ENCODE measurements at places on chromosomes 3 and 15.

DNA sequence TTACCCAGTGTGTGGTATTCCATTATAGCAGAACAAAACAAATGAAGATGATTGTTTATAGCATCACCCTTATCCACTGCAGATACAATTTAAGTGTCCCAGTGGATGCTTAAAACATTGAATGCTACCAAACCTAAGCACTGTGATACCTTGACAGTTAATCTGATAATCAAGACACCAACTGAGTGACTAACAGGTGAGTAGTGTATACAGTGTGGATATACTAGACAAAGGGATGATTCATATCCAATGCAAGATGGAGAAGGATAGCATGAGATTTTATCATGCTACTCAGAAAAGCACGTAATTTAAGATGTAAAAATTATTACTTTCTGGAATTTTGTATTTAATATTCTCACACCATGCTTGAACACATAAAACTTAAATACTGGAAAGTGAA lies 1449.0 kb downstream of the OTOL1 start:
- no peak for DNase-seq

DNA sequence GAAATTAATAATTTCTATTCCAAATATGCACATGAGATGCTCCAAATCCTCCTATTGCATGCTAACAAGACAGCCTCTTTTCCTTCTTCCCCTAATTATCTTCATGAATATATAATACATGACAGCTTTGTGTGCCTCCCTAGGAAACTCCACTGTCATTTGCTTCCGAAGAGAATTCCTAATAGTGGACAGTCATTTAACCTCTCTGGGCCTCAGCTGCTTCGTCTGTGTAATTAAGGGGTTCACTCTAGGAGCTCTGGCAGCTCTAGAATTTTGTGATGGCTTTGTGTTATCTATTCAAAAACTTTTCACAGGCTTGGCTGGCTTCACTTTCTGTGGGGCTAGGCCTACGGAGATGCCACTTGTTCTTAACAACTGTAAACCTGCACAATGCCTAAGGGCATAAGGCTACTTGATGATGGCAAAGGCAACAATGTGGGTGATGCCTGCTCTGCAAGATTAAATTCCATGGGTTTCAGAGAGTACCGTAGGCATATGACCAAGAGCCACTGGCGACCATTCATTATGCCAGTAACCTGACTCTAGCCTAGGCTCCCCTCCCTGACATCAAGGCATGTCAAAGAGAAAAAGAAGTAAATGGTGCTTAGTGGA lies 333.8 kb upstream of the UMPS start:
- DNase-seq: no peak

- no peak for DNase-seq
These were observed 27.0 kb downstream of the AAGAB start for GRCh38 chr15:67227431-67227830.

- no peak for DNase-seq
These were observed 36.9 kb upstream of the LRIG1 start for GRCh38 chr3:66537735-66538134.

GRCh38 chr15:88513195-88513594 lies 33.3 kb downstream of the DET1 start:
- peak; percentile 60 for DNase-seq

DNA sequence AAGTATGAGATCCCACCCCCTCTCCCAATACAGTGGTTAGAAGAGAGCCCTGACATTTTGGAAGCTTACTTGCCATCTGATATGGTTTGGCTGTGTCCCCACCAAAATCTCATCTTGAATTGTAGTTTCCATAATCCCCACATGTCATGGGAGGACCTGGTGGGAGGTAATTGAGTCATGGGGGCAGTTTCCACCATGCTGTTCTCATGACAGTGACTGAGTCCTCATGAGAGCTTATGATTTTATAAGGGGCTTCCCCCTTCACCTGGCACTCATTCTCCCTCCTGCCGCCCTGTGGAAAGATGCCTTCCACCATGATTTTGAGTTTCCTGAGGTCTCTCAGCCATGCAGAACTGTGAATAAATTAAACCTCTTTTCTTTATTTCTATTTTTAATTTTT lies 28.8 kb upstream of the HES1 start:
- DNase-seq: no peak
